ENCODE measurements at places on chromosomes 13 and 19.
A peak's percentile ranks its signal among the peaks of the same experiment; 100 is the strongest.

DNA sequence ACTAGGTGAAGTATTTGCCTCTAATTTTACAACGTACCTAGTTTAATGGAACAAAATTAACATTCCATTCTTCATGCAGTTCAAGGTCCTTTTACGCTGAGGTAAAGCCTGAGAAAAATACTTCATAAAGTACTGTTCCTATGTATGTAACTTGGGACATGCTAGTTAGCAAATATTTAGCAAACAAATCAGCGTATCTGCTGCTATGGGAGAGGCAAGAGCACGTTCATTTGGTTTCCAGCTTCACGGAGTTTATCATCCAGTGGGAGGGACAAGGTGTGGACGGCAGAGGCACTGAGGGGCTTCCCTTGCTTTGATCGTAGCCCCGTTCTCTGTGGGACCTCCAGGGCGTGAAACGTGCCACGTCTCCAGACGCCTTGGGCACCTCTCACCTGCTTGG lies 248.8 kb downstream of the IRS2 start:
- DNase-seq, result no peak

- DNase-seq, result no peak
Measured at GRCh38 chr13:48708764-48709163, 55.0 kb downstream of the CYSLTR2 start.

- no peak for DNase-seq
Measured at GRCh38 chr13:27039171-27039701, 132.4 kb downstream of the USP12 start.

DNA sequence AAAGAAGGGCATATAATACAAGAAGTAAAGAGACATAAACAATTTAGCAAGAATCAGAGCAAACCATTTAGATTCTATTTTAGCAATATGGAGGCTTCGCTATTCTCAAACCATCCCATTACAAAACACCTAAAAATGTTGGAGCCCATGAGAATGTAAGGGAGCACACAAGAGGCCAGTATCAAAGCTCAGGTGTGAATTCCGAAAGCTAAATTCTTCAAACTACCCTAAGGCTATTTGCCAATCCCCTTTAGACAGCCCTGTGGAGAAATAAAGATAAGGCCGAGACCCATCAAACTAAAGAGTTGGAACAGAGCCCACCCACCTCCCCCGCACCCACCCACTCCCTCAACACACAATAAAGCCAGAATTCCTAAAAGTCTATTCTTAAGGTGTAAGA lies 210.8 kb upstream of the MAB21L1 start:
- DNase-seq, result no peak

DNA sequence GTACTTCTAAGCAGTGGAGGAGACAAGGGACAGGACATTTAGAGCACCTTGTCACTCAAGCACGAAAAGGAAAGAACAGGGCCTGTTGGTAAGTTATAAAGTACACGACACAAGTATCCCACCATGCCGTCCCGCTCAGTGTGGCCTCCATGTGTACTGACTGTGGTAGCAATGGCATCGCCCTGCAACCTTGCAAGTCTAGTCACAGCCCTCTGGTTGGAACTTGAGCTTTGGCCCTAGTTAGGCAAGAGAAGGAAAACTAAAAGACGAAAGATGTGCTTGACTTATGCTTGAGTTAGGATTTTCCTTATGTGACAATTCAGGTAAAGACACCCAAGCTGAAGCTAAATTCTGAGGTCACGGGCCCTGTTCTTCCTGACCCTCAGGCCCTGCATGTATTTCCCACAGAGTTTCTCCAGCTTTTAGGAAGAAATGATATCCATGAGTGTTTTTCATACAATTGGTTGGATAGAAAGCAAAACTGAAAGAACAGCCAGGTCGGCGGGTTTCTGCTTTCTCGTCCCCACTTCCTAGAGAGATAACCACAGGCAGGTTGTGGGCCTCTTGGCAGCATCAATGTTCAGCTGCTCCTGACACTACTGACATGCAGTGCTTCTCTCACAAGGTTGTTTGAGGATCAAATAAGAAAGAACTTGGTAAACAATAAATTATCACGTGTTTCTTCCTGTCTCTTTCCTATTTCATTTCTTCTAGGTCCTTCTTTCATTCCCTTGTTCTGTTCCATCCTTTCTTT lies 216.2 kb downstream of the IRS2 start:
- DNase-seq, result peak; percentile 38

DNA sequence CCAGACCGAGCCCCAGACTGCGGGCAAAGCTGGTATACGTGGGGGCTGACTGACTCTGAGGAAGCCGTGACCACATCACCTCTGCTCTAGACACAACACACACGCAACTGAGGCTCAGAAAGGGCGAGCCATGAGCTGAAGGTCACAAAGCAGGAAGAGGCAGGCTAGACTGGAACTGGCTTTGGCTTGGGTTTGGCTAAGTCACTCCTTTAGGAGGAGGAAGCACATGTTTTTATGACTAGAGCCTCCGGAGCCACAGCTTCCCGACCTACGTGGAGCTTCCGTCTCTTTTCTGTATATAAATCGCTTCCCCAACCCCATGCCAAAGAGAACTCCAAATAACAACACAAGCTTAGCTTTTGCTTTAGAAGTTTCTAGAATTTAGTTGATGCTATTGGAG lies 48.0 kb downstream of the RFX2 start:
- peak; percentile 47 for DNase-seq

- DNase-seq, result peak; percentile 13
Measured at GRCh38 chr19:54662730-54663129, at the start of gene LILRB4. LILRB4 (plus strand) TSS chr19:54662985; CDS start chr19:54663034, 49 bp downstream.

DNA sequence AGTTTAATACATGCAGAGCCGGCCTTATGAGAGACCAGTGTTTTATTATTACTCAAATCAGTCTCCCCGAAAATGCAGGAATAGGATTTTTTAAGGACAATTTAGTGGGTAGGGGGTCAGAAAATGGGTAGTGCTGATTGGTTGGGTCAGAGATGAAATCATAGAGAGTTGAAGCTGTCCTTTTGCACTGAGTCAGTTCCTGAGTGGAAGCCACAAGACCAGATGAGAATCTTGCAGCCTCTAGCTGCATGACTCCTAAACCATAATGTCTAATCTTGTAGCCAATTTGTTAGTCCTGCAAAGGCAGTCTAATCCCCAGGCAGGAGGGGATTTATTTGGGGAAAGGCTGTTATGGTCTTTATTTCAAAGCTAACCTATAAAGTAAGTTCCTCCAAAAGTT lies 1163.9 kb downstream of the DIAPH3 start:
- DNase-seq, result no peak

GRCh38 chr19:50332244-50333038 lies 3.3 kb upstream of the KCNC3 start:
- no peak for DNase-seq

DNA sequence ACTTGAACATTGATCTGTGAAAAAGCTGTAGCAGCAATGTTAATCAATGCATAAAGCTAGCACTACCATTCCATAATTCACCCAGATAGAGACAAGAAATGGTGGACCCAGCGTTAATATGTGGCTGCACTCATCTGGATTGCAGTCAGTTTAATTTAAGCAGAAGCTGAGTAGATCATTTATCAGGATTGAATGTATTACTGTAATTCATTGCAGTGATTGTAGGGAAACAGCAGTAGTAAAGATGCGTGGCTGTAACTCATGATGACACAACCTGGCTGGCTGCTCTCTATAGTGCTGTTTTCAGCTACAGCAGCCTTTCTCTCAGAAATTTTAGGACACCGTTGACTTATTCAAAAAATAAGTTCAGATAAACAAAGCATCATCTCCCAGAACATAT lies 499.5 kb upstream of the SLITRK6 start:
- no peak for DNase-seq
